MG63 (cell line): ENCODE measurements at places on chromosomes 12 and 14. TPM values are rescaled to one million over a fixed set of nuclear protein-coding genes. Genes with fewer than 3 reads are reported as not detected.

The FBXO33 gene
- total RNA-seq, result 4.2 and 11.5 TPM in 2 replicates

The ADAM20 gene
- total RNA-seq, result not detected in 2 replicates

The WNT5B gene
- 208 and 341 TPM in 2 replicates for total RNA-seq

The SPSB2 gene
- total RNA-seq, result 11.4 and 19.9 TPM in 2 replicates

The DUSP16 gene
- total RNA-seq, result 8.3 and 11.5 TPM in 2 replicates
